ENCODE measurements at places on chromosomes 6 and 20. TPM values are rescaled to one million over a fixed set of nuclear protein-coding genes. Genes with fewer than 3 reads are reported as not detected.

Gene TGM3
- total RNA-seq: 0.37 TPM

Gene CDH26
- 7.3 TPM for total RNA-seq

Gene ENPP1
- 2.0 TPM for total RNA-seq

Gene CLIC5
- total RNA-seq: 44.3 TPM

Gene TCF15
- total RNA-seq: 0.52 TPM

Gene ALDH8A1
- total RNA-seq: 0.99 TPM

Gene TIAM2
- 7.8 TPM for total RNA-seq
